Left renal pelvis (tissue), 4 donors: ENCODE measurements at places on chromosomes 4 and X. TPM values are rescaled to one million over a fixed set of nuclear protein-coding genes. Genes with fewer than 3 reads are reported as not detected.

Gene GRID2
- polyA plus RNA-seq: 3.3 TPM

- DNase-seq: no peak
These were observed 10.0 kb downstream of the CLCN4 start for GRCh38 chrX:10166731-10167151.

GRCh38 chrX:15245896-15246295 is 24.0 kb downstream of the ASB9 start:
- no peak for DNase-seq

- DNase-seq: no peak
These were observed 14.8 kb downstream of the GIMD1 start for GRCh38 chr4:106353786-106354185.

- no peak for DNase-seq
These were observed 64.1 kb downstream of the ALPK1 start for GRCh38 chr4:112361181-112361791.

DNA sequence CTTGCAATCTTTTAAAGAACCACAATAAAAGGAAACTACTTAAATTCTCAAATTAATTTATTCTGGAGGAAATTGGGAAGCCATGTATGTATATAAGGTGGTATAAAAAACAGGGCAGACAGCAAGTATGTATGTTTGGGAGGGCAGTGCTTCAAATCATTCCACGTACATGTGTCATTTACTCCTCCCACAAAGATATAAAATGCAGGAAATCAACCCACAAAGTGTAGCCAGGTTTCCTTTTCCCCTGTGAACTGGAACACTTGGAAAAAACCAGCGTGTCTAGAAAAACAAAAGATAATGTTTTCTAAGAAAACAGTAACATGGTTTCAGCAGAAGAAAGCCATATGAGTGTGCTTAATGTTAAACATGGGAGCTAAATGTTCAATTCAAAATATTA is 156.7 kb upstream of the FAM47A start:
- DNase-seq: no peak
